ENCODE measurements at places on chromosomes 2 and 18.

GRCh38 chr2:9631878-9632700 lies 1.3 kb upstream of the YWHAQ start:
- no peak for DNase-seq

DNA sequence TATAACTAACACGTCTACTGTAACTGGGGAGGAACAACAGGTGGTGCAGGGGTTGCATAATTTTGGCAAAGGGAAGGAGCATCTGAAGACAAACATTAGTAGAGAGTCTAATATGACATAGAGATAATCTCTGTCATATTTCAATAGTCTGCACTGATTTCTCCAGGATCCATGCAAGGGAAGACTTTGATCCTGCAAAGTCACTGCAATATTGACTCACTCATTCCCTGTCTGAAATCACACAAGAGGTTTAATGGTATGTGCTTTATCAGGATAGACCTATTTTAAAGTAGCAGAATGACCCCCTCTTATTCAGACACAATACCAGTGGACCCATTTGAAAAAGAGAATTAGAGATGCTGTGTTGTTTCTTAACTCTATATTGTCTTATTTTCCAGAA lies 98.7 kb upstream of the CAVIN2 start:
- no peak for DNase-seq

DNA sequence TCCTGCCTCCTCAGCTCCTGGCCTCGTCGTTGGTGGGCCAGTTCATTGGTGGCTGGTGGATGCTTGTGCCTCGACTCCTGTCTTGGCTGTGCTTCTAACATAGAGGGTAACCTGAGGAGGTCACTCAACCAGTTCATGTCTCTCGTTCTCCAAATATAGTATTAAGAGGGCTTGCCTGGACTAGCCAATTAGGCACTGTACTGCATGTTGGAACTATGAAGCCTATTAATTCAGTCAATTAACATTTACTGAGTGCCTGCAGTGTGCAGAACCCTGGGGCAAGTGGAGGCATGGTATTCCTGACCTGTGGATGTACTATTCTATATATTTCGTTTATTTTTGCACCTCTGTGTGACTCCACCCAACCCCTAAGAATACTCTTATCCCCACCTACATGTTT lies 89.9 kb upstream of the PELI1 start:
- DNase-seq = no peak

GRCh38 chr2:104420953-104421352 lies 433.0 kb upstream of the POU3F3 start:
- DNase-seq = no peak

DNA sequence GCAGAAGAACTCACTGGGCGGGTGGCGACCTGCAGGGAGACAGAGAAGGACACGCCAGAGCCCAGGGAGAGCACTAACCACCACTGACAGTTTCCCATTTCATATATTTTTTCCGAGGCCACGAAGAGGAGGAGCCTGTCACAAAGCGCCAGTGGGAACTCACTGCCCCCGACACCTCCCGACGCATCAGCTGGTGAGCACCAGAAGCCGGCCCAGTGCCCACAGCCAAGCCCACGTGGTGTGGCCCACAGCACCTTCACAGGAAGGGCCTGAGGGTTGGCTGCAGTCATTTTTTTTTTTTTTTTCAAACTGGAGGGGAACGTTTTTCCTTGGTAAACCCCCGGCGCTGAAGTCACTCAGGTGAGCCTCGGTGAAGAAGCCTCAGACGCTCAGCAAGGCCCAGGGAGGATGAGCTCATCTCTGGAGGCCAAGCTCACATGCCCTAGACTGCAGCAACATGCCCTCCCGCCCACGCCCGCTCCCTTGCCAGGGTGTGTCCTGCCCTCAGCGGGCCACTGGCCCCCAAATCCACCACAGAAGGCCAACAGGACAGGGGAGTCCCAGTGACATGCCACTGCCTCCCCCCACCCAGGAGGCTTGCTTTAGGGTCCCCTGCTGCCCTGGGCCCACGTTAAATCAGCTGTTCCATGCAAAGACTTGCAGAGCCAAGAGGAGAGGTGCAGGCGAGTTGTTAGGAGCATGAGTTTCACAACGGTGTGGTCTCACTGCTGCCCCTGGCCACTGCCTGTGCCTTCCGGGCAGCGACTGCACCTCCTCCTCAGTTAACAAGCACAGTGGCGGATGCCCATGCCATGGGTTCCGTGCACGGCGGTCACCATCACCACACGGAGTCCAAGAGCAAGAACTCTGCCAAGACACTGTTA lies 68.1 kb downstream of the PARD6G start:
- DNase-seq = no peak

GRCh38 chr2:108633409-108633808 lies 85.9 kb upstream of the RANBP2 start:
- DNase-seq = no peak

Measured in germinal center (tissue), 1 donor.